ENCODE measurements at places on chromosomes 4 and X. TPM values are rescaled to one million over a fixed set of nuclear protein-coding genes. Genes with fewer than 3 reads are reported as not detected.

DNA sequence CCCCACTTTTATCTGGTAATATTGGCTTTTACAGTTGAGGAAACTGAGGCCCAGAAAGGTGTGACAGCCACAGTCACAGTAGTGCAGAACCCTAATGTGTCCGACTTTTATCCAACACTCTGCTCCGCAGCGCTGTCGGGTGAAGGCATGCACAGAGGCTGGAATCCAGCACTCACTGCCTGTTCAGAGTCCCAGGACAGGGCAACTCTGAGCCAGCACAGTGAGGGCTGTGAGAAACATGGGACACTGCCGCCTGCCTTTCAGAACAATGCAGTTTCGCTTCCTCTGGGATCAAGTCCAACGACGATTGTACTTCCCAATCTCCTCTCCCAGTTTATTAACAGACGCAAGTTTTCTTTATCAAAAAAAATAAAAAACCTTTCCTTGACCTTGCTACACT is 41.9 kb upstream of the PDGFRA start:
- no peak for DNase-seq

GRCh38 chr4:118711052-118711451 is 25.9 kb downstream of the METTL14 start:
- DNase-seq, result no peak

- DNase-seq, result no peak
These were observed 87.5 kb downstream of the PPP3CA start for GRCh38 chr4:101259876-101260275.

DNA sequence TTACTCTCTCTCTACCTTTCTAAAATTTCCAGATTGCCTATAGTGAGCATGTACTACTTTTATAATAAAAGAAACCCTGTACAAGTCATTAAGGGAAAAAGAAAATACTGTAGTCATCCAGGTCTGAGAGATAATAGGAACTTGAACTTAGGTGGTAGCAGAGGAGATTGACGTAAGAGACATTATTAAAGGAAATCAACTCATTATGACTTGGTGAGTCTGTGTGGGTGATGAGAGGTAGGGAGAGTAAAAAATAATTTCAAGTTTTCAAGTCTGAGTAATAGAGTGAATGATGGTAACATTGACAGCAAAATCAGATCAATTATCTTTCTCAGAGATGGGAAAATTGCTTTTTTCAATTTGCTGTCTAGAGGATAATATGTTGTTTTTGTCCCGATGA is 44.0 kb upstream of the ZCCHC12 start:
- no peak for DNase-seq

- DNase-seq, result no peak
These were observed 242.3 kb upstream of the KCNIP4 start for GRCh38 chr4:22190855-22191254.

DNA sequence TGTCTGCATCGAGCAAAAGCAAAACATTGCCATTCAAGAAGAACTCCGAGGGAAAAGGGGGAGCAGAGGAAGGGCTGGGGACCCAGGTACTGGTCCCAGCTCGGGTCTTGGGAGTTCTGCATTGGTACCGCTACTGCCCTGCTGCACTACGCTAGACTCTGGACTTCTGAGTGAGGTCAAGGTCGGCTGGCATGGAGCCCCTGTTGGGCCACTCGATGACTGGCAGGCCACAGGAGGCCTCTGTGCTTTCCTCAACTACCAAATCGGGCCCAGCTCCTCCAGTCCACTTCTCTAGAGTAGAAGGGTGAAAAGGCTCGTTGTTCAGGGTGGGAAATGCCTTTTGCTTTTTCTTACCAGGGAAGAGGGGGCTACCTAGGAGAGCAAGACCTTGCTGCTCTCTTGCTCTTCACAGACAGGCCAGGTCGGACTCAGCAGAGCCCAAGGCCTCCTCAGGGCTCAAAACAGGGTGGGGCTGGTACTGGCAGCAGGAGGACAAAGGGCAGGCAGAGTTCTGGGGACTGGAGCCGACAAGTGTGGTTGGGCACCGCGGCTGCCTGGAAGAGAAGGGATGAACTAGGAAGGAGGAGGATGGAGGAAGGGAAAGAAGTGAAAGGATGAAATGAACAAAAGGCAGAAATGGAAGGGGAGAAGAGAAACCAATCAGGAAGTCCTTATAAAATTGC is 8.9 kb upstream of the IRAK1 start:
- peak; percentile 64 for DNase-seq

GRCh38 chrX:46178763-46179162 is 366.5 kb downstream of the ZNF674 start:
- DNase-seq, result no peak

DNA sequence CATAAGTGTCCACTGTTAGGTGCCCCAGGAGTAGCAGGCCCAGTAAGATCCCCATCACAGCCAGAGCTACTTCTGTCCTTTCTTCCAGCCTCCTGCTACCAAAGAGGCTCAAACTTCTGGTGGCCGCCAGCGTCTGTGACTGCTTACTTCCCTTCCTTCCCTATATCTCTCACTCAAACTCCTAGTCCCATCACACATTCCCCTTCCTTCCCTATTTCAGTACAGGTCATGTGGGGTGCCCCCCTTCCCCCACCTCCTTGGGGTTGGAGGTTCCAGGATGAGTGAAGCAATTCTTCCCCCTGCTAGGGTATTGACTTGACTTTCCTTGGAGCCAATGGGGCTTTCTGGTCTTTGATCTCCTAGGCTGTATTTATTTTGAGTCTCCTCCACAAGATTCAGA is at the start of gene VSIG4:
VSIG4 (minus strand) TSS at position 137 of the 400 bp plus-strand sequence; CDS start at position 55, 82 bp downstream.
- DNase-seq, result no peak

USP51 gene
- not detected for polyA plus RNA-seq

GPR143 gene
- 0.67 TPM for polyA plus RNA-seq

UNC5C gene
- 1.1 TPM for polyA plus RNA-seq

L1CAM gene
- polyA plus RNA-seq, result not detected

Measured in small intestine (tissue), 16 donors.